CD4-positive, alpha-beta T cell treated with Interleukin-15 for 1 hour (primary cell): ENCODE measurements at places on chromosomes 16 and 17.
A peak's percentile ranks its signal among the peaks of the same experiment; 100 is the strongest.

GRCh38 chr17:61599608-61600007 lies 8.6 kb upstream of the NACA2 start:
- no peak for DNase-seq

DNA sequence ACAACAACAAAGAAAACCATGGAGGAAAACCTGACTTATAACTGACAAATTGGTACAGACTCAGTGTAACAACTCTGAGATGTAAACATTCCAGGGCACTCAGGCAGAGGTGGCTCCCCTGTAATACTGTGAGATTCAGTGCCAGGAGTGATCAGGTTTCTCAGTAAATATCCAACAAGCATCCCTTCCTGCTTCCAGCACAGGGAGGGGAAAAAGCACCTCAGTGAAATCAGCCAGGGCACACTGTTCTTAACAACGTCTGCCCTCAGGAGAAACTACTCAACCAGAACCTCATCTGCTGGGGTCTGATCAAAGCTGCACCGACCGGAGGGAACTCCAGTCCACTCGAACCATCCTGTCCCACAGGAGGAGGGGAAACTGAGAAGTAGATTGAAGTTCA lies 52.3 kb downstream of the AMFR start:
- DNase-seq: no peak

DNA sequence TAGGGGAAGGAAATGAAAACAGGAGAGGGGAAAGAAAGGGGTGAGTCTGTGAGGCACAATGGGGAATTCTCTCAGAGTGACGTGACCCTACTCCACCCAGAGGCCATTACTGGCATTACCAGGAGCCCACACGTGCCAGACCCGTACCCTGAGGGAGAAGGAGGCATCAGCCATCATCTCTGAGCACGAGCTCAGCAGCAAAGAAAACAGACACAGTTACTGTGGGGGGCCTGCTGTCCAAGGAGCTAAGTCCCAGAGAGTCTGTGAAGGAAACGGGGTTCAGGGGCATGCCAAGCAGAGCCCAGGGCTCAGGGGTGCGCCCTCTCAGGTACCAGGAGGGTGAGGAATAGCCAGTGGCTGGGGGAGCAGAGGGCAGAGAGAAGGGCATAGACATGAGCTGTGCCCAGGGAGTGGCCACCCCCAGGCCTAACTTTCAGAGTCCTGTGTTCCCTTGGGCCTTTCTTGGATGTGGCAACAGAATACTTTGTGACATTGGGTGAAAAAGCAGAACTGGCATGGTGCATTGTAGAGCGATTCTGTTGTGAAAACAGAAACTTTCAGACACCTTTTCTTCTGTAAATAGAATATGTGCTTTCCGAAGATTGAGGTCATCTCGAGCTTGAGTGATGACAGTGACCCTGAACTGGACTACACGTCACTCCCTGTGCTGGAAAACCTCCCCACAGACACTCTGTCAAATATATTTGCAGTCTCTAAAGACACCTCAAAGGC lies 11.3 kb downstream of the TAF1C start:
- peak; percentile 63 for DNase-seq

DNA sequence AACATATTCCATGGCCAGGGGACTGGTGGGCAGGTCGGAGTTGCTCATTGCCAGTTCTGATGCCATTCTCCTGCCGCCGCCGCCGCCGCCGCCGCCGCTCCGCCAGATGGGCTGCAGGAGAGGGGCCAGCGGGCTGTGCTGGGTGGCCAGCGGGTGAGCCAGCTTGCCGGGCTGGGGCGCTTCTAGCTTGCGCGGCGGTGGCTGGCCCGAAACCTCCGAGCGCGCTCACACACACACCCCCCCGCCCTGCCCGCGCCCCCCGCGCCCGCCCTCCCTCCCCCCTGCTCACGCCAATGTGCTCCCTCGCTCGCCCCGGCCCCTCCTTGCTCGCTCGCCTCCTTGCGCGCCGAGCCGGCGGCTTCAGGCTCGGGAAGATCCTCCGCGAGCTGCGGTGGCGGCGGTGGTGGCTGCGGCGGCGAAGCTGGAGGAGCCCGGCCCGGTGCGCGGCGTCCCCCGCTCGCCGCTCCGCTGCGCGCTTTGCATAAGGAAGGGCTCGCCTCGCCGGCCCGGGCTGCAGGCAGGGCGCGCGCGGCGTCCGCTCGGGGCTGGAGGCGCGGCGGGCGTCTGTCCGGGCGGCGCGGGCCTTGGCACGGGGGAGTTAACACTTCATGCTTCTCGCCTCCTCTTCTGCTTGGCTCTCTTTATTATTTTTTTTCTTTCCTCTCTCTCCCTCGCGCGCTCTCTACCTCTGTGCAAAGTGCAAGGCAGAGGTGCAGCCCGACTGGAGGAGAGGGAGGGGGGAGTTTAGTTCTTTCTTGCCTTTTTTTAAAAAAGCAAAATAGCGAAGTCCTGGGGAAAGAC lies 500 bp downstream of the MAF start:
- peak; percentile 22 for DNase-seq

DNA sequence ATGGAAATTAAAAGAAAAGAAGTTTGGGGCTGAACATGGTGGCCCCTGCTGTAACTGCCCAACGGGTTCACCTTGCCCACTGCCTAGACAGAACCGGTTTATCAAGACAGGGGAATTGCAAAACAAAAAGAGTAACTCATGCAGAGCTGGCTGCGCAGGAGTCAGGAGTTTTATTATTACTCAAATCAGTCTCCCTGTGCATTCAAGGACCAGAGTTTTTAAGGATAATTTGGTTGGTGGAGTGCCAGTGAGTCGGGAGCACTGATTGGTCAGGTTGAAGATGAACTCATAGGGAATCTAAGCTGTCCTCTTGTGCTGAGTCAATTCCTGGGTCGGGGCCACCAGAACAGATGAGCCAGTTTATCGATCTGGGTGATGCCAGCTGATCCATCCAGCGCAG lies 4.4 kb upstream of the SCPEP1 start:
- DNase-seq: no peak

DNA sequence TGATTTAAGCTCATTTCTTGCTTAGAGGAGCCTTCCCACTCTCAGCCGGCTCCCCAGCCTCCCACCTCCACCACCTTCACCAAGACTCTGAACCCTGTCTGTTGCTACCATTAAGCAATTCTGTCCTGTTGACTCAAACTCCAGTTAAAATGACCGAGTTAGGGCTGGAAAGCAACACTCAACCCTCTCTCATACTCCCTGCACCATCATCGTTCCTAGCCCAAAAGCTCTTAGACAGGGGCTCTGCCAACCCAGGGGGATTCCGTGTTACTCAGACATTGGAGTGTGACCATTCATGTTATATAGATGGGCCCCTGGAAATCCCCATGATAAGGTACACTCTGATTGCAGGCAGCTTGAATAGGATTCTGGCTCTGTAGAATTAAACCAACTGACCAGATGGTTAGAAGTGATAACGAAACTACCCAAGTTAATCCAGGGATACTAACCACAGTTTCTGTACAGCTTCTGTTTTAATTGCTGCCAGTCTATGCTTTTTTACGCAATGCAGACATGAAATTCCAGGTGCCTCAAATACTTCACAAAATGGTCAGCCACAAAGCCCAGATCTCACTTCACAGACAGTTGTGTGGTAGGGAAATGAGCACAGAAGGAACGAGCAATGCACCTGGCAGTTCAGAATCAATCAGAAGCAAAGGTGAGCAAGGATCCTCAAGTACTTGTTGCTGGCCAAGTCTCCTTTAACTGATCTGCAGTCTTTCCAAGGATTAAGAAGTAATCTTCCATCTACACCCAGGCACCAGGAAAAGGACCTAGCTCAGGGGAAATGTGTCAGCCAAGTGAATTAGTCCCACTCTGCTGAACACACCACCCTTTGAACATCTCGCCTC lies 2.1 kb downstream of the SSTR2 start:
- no peak for DNase-seq

GRCh38 chr16:21075252-21075651 lies 75.4 kb downstream of the DNAH3 start:
- DNase-seq: no peak
